ENCODE measurements at places on chromosomes 12 and 14. TPM values are rescaled to one million over a fixed set of nuclear protein-coding genes. Genes with fewer than 3 reads are reported as not detected.

RERGL gene
- not detected for total RNA-seq

ZDHHC22 gene
- total RNA-seq = not detected

- peak; percentile 34 for DNase-seq
These were observed 17.5 kb downstream of the RAD51B start for GRCh38 chr14:67837011-67837624.

DNA sequence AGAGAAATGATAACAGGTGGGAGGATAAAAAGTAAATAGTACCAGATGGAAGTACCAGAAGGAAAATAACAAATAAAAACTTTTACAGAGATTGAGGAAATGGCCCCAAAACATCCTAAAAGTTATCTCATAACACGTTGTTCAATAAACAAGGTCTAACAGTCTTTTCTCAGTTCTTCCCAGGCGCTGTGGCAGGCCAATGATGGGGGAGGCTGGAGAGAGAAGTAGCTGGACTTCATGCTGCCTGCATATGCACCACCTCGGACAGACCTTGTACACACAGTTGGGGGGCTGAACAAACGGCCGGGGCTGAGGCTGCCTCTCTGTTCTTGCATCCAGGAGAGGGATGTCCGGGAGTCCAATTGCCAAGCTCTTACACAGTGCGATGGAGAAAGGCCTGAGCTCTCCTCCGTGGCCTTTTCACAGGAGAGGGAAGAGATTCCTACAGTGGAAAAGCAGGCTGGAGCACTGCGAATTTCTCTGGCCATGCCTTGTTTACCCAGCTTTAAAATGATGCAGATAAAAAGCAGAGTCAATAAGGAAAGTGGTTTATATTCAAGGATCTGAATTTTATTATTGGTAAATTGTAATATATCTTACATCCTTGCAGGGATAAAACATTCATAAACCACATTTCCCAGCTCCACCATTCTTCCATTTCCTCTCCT lies 109.8 kb downstream of the PHLDA1 start:
- no peak for DNase-seq

- DNase-seq = peak; percentile 18
These were observed 771 bp upstream of the AVPR1A start for GRCh38 chr12:63151623-63152320.

- no peak for DNase-seq
These were observed 71.9 kb upstream of the POC1B start for GRCh38 chr12:89597770-89598169.

GRCh38 chr12:102962986-102963385 lies 5.5 kb downstream of the ASCL1 start:
- no peak for DNase-seq

- no peak for DNase-seq
These were observed 40.8 kb upstream of the PRICKLE1 start for GRCh38 chr12:42630314-42630713.
